ENCODE measurements at places on chromosomes 5 and 9. TPM values are rescaled to one million over a fixed set of nuclear protein-coding genes. Genes with fewer than 3 reads are reported as not detected.

- DNase-seq: no peak
Observed at GRCh38 chr9:135186248-135187164, 99.0 kb downstream of the OLFM1 start.

GRCh38 chr5:172700365-172701290 lies 59.6 kb downstream of the NEURL1B start:
- DNase-seq: no peak

Gene SURF1
- 47.9 TPM for total RNA-seq

Gene PAPPA
- total RNA-seq: not detected

Gene PCDHGB7
- total RNA-seq: 9.8 TPM

Data from Calu3 (cell line).